ENCODE measurements at places on chromosomes 5 and 9. TPM values are rescaled to one million over a fixed set of nuclear protein-coding genes. Genes with fewer than 3 reads are reported as not detected.

DNA sequence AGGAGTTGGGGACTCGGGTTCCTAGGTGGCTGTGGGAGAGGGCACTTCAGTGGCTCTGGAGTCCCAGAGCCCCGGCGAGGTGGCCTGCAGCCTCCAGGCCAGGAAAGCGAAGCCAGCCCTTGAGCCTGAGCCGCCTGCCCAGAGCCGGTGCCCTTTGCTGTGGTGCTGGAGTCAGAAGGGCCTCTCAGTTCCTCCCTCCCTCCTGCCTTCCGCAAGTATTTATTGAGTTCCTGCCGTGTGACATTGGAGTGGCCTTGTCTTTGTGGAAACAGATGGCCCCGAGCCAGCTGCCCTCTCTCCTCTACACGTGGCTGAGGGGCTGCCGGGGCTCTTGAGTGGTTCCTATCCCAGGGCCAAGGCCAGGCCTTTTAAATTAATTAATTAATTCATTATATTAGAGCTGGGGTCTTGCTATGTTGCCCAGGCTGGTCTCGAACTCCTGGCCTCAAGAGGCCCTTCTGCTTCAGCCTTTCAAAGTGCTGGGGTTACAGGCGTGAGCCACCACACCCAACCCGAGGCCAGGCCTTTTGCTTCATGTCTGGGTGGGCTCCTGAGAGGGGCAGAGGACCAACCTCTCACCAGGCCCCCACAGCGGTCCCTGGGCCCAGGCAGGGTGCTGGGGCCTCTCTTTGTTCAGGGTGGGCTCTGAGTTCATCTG lies 45.6 kb upstream of the IER5L start:
- DNase-seq, result no peak

GRCh38 chr5:101877451-101877850 lies 418.6 kb downstream of the SLCO4C1 start:
- no peak for DNase-seq

DNA sequence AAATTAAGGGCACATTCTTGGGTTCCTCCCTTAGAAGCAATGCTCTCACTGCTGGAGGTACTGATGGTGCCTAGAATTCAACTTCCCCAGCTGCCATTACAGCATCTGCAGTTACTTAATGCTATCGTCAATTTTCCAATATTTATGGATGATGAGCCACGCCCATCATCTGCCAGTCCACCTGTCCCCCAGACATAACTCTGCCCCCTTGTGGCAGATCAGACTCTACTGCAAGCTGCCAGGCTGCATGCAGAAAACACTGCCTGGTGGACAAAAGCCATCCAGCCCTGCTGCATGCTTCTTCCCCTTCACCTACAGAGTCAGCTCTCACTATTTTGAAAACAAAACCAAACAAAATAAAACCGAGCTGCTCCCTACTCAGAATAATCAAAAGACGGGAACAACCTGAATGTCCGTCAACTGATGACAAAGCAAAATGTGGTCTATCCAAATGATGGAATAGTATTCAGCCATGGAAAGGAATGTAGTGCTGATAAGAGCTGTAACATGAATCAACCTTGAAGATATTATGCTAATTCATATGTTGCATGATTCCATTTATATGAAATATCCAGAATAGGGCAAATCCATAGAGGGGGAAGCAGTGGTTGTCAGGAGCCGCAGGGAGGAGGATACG lies 66.4 kb downstream of the RETREG1 start:
- no peak for DNase-seq

DNA sequence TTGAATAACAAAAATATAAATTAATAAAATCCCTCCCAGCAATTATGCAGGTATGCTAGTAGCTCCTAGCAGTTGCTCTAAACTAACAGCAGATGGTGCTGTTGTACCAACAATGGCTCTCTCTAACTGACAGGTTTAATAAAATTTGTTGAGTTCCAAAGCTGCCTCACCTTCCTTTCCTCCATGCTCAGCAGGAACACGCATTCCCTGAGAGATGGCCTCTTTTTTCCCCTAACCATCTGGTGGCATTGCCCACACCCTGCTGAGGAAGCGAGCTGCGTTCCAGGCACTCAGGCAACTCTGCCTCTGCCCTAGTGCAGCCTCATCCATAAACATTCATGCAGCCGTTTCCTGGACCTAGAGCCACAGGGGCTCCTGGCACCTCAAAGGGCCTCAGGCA lies 106.2 kb downstream of the KLHL3 start:
- DNase-seq, result peak; percentile 98

GRCh38 chr5:100746730-100747129 lies 156.4 kb downstream of the ST8SIA4 start:
- no peak for DNase-seq

DNA sequence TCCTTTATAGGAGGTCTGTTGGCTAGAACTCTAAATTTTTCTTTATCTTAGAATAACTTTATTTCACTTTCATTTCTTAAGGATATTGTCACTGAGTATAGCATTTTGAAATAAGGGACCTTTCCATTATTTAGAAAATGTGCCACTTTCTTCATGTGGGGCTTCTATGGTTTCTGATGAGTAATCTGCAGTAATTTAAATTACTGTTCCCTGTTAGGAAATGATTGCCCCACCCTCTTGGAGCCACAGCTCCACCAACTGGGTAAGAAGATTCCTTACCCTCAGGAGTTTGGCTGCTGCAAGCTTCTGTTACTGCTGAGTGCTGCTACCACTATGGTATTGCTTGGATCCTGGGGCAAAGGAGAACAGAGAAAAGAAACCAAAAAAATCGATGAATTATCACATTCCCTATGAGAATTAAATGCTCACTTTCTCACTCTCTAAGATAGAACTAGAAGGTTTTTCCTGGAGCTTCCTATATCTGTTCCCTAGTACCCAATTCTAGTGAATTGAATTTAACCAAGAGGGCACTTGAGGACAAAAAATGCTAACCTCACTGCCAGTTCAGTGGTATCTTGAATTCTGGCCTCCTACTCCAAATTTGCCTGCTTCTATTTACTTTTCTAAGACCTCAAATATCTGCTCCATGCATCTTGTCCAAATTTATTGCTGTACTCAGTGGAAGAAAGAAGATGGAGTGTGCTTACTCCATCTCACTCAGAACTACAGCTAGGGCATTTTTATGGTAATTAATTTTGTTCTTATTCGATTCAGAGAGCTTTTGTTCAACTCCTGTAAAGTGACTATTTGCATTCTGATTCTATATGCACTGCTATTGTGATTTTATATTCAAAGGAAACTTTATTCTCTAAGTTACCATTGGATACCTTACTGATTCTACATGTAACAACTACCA lies 2111.3 kb downstream of the MAT2B start:
- DNase-seq, result no peak

- DNase-seq, result no peak
Measured at GRCh38 chr9:6656614-6657300, 11.2 kb upstream of the GLDC start.

GRCh38 chr9:613771-614347 lies 227.6 kb upstream of the DMRT1 start:
- peak; percentile 91 for DNase-seq

- DNase-seq, result no peak
Measured at GRCh38 chr5:77301447-77301883, 91.0 kb downstream of the PDE8B start.

DNA sequence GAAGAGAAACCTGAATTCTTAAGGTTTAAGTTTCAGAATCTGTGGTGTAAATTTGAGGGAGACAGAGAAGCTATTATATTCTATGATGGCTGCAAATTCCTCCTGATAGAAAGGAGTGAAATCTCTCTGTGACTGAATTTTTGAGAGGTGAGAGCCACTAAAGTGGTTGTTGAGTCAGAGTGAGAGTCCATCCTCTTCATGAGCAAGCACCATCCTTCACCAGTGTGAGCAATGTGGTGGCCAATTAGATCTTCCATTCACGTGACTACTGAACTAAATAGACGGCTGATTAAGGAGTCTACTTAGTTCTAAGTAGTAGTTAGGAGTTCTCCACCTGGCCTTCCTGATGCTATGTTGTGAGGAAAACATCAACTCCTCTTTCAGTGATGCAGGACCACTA lies 147.8 kb upstream of the CCNH start:
- no peak for DNase-seq

GRCh38 chr5:140575309-140575708 lies 10.7 kb downstream of the SLC35A4 start:
- no peak for DNase-seq

DNA sequence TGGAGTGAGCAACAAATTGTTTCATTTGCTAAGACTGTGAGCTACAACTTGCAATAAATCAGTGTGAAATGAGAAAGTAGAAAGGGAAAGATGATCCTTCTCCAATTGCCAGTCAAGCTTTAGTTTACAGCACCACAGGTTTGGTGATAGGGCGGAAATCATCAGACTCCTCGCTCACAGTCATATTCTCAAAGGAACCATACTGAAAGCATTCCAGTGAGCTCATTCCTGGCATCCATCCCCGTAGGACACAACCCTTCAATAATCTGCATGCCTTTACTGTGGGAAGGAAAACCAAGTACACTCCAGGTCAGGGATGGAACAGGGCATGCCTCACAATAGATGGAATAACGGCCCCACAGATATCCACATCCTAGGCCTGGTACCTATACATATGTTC lies 80.7 kb downstream of the FSTL4 start:
- no peak for DNase-seq

DNA sequence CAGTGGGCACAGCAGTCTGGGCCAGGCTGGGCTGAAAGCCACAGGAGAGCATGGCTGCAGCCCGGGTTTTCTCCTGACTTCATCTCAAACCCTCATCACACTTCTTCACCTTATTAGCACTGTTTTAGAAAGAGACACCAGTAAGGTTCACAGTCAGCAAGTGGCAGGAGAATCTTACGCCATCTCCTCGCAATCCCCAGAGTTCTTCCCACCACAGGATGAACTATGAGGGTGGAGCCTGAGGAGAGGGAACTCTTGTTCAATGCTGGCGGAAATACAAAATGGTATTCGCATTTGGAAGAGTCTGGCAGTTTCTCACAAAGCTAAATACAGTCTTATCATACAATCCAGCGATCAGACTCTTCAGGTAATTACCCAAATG lies 14.7 kb downstream of the BICD2 start:
- no peak for DNase-seq

DNA sequence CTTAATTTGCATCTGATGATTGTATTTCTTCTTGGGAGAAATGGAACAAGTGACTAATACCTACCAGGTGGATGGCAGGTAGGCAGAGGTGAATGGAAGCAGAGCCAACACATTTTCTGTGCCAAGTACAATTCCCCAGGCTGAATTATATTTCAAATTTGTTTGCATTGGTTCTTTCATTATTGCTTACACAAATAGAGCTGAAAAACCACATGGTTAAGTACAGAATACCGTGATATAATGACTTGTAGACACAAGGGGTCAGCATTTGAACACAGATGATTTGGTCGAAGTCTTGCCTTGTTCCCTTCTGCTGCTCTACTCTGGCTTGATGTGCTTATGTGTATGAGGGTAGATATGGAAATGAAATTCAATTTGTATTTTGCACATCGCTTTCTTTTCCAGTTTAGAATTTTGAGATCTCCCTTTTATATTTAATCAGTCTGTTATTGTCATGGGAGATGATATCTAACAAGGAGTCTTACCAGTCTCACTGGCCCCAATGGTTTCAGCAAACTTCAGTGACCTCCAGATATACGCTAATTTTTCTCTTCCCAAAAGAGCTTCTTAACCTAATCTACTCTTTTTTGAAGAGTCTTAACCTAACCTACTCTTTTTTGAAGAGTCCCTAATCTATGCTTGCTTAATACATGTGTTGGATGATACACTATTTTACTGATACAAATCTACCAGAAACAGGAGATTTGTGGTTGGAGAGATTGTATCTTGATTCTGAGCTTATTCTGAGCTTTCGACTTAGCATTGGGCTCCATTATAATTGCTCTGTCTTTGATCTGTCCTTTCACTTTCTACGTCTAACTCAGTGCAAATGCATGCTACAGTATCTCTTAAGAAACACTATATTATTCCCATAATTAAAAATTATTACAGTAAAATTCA lies 88.1 kb downstream of the PCSK1 start:
- DNase-seq, result peak; percentile 72

- no peak for DNase-seq
Measured at GRCh38 chr5:157222506-157223230, 42.0 kb downstream of the ITK start.

DNA sequence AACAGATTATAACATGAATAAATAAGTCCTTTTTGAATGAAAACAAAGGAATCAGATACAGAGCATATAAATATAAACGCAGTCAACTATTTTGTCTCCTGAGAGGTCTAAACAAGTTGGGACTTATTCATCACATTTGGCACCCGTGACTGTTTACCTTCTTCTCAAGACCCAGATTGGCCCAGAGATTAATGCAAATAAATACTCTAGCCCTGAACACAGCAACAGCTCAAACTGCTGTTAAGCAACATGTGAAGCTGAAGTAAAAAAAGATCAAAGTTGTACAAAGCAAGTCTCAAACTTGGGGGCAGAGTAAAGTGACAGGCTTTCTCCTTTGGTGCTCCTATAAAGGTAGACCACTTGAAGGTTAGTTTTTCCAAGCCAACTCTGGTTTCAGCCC lies 95.0 kb upstream of the NR5A1 start:
- DNase-seq, result no peak

Gene TRPM6
- not detected for total RNA-seq

Gene KIF24
- total RNA-seq, result 5.2 TPM

Gene PKD2L2
- not detected for total RNA-seq

Gene SLIT3
- 0.03 TPM for total RNA-seq

Gene OR1J2
- total RNA-seq, result not detected

Gene NRG2
- 2.0 TPM for total RNA-seq

Gene ANKDD1B
- total RNA-seq, result not detected

Gene SPATA31C2
- not detected for total RNA-seq

Gene PLCXD3
- not detected for total RNA-seq

Gene PCDHGB3
- not detected for total RNA-seq

Gene BTNL8
- not detected for total RNA-seq

Data from G401 (cell line).